ENCODE measurements at places on chromosomes 2 and 18.

- DNase-seq = no peak
These were observed 684.4 kb downstream of the NRXN1 start for GRCh38 chr2:50347358-50348044.

DNA sequence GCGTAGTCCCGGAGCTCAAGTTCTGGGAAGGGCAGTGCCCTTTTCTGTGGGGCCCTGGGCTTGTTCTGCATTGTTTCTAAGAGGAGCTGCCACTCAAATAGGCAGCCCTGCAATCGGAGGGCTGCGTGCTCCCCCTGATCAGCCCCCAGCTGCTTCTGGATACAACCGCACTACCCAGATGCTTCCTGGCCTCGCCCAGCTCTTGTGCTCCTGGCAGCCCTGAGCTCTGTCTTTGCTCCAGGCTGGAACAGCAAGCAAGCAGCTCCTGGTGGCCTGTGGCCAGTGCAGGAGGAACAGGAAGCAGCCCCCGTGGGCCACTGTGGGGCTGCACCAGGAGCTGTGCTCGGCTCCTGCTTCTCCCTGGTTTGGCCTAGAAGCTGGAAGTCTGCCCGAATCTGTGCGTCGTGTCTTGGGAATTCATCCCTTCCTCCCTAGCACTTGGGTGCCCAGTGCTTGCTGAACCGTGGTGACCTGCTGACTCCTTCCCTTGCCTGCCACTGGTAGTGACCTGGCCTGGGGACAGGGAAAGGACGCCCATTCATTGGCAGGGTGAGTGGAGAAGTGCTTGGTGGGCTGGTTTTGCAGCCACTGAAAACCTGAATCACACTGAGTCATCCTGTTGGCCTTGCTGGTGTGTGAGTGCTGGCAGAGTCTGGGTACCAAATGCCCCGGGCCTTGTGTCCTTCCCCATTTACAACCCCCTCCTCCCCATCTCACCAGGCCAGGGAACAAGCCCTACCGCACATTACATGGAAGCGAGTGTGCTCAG, 27.3 kb upstream of the NTSR2 start:
- DNase-seq = no peak

DNA sequence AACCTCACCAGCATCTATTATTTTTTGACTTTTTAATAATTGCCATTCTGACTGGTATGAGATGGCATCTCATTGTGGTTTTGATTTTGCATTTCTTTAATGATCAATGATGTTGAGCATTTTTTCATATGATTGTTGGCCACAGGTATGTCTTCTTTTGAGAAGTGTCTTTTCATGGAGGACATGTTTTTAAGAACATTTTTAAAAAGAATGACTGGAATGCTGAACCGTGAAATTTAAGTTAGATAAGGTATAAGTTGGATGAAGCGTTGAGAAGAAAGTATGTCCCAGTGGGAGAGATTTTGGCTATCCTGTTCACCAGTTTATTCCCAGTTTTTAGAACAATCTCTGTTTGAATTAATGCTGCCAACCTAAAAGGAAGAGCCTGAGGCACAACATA, 365.9 kb downstream of the CELF4 start:
- DNase-seq = no peak

DNA sequence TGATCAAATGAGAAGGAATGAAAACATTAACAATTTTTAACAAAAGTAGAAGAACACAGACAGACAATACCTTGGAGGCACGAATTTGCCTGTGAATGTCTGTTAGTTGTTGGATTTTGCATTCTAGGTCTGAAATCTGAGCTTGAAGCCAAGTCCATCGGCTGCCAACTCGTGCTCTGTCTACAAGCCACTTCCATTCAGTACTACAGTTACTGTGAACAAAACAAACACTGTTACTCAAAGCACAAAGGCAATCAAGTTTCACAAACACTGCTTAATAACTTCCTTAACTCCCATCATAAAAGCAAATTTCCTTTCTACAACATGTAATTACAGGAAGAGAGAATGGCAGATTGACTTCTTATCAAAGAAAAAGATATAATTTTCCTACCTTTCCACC, 42.2 kb downstream of the KANSL1L start:
- DNase-seq = no peak

GRCh38 chr18:11980163-11980493, 1.2 kb upstream of the IMPA2 start:
- no peak for DNase-seq

- DNase-seq = no peak
These were observed 681 bp upstream of the NRP2 start for GRCh38 chr2:205681401-205682238.

DNA sequence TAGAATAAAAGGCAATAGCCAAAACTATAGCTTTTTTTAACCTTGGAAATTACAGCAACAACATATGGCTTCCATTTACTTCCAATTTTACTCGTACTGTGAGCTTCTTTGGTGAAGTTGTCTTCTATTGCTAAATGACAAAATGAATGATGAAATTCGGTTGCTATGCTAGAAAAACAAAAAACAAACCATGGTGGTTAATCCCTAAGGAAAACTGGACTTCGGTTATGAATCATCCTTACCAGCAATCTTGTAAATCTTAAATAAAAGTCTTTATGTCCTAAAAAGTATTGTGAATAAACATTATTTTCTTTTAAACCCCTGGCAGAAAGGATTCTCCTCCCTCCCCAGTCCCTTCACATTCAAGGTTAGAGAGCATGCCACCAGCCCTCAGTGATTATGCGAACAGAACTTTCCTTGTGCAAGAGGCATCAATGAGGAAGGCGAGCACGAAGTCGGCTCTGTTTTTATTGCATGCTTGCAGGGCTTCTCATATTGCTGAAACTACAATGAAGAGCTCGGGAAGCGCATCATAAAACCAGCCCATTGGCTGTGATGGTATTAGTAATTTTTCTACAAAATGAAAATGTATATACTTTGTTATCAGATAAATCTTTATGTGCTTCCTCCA, 62.9 kb downstream of the ZNF521 start:
- DNase-seq = no peak

GRCh38 chr2:24580561-24580960, 89.5 kb downstream of the NCOA1 start:
- DNase-seq = no peak

- DNase-seq = no peak
These were observed 83.7 kb downstream of the PMAIP1 start for GRCh38 chr18:59983506-59983905.

GRCh38 chr18:59873641-59874040, 26.2 kb upstream of the PMAIP1 start:
- no peak for DNase-seq

- no peak for DNase-seq
These were observed 21.8 kb downstream of the TNFAIP6 start for GRCh38 chr2:151379169-151379568.

GRCh38 chr18:72820571-72820970, 47.2 kb downstream of the NETO1 start:
- no peak for DNase-seq

GRCh38 chr2:26438926-26439325, 37.2 kb downstream of the DRC1 start:
- no peak for DNase-seq

DNA sequence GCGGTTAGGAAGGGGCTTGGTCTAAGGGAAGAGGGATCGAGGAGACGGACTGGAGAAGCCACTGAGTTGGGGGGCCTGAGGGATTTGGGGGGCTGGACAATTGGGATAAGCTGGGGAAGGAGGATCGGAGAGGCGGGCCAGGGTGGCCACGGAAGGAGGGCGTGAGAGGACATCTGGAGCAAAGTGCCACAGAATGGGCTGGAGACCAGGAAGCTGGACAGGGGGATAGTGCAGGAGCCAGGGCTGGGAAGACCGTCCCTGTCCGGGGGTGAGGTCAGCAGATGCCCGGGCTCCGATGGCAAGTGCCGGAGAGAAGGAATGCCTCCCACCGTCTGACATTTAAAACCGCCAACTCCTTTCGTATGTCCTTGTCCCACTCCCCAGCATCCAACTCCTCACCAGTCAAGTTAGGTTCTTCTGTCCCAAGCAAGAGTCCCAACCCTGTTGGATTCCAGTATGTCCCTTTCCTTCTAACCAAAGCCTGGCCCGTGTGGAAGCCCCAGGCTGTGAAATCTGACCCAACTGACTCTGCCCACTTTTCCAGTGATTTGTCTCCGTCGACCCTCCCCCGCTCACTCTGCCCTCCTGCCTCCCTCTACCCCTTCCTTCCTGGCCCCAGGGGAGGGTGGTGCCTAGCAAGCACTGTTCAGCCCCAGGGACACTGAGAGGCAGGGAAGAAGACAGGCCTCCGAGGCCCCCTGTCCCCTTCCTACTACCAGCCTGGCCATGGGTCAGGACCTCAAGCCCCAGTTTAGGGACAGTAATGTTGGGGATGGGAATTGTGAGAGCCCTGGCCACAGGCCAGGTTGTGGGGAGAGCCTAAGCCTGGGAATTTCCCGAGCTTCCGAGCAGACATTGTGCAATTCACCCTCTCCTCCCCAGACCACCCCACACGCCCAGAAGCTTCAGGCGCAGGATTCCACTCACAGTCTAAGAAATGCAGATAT, 31.5 kb upstream of the TMBIM1 start:
- DNase-seq = no peak

GRCh38 chr2:33529771-33530481, 53.5 kb downstream of the RASGRP3 start:
- no peak for DNase-seq

- DNase-seq = no peak
These were observed 75.8 kb downstream of the NRP2 start for GRCh38 chr2:205758051-205758450.

DNA sequence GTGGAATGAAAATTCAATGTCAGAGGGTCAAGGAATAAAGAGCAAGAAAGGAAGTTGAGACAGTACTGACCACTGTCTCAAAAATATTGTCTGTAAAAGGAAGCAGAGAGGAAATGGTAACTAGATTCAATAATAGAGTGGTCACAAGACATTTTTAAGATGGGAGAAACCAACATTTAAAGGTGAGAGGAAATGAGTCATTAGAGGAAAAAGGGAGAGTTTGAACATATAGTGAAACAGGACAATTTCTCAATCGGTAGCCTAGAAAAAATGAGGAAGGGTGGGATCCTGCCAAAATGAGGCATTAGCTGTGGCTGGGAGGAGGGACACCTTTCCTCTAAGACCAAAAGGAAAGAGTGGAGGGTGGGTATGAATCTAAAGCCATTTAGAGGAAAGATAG, 288.5 kb downstream of the SP3 start:
- DNase-seq = no peak

GRCh38 chr2:239464166-239465016, 63.6 kb upstream of the HDAC4 start:
- no peak for DNase-seq

DNA sequence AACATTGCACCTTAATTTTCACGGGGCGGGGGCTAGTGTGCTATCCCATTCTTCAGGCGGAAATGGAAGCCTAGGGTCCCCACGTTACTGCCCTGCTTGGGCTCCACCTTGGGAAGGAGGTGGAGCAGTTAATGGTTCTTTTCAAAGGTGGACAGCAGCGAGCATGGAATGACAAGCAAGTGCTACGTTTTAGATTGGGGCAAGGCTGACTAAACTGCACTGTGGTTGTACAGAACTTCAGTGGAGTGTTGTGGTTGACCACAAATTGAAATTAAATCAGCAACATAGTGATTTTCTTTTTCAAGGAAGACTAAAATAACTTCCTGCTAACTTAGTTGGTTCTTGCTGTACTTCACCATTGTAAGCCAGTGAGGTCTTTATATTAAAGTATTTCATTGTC, 47.0 kb downstream of the CHRNA1 start:
- DNase-seq = peak; percentile 74

DNA sequence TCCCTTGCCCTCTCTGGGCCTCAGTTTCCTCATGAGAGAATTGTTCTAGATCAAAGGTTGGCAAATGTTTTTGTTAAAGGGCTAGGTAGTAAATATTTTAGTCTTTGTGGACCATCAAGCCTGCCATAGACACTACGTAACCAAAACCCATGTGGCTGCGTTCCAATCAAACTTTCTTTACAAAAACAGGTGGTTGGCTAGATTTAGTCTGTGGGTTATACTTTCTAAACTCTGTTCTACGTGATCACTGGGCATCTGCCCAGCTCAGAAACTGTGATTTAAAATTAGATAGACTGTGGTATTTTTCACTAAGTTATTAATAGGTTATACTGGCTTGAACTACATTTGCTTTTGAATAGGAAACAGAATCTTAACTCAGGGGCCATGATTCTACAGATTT, 149.8 kb upstream of the DCC start:
- no peak for DNase-seq

- DNase-seq = no peak
These were observed 215.0 kb downstream of the SUCLG1 start for GRCh38 chr2:84243788-84244733.

- DNase-seq = no peak
These were observed 207.5 kb upstream of the EPHA4 start for GRCh38 chr2:221779614-221780067.

DNA sequence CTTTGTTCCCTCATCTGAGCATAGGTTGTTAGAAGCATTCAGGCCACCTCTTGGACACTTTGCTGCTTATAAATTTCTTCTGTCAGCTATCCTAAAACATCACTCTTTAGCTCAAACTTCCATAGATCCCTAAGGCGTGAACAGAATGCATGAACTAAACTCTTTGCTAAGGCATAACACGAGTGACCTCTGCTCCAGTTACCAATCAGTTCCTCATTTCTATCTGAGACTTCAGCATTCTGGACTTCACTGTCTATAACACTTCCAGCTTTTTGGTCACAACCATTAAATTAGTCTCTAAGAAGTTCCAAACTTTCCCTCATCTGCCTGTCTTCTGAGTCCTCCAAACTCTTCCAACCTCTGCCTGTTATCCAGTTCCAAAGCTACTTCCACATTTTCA, 8.3 kb upstream of the VWA3B start:
- DNase-seq = no peak

DNA sequence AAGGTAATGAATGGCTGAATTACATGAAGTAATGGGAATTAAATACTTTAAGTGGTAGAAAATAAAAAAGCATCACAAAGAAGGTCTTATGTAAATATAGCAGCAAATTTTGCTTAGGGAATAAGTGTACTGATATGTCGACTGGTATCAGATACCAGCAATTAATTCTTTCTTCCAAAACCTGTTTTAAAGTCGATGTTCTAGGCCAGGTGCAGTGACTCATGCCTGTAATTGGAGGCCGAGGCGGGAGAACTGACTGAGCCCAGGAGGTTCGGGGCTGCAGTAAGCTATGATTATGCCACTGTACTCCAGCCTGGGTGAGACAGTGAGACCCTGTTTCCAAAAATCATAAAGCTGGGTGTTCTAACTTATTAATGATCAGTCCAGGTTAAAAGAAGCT, 30.3 kb downstream of the SP3 start:
- no peak for DNase-seq

DNA sequence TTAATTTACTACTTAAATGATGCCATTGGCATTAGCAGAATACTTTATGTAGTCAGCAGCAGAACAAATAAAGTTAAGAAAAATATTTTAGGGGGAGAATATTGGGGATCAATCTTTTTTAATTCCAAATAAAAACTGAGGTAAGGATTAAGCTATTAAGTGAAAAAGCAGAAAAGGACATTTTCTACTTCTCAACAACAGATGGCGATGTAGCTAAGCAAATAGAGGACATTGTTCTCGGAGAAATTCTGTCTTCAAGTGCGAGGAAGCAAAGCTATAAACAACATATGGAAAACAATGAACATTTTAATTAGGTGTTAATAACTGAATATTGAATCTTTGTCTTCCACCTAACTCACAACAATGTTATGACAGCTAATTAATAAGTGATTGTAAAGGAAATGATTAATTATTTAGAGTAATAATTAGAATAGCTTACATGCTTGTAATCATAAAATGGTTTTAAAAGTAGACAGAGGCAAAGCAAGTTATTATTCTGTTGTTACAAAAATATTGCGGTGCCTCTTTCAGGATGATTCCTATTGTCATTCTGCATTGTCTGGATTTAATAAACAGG, 32.9 kb upstream of the CCDC93 start:
- DNase-seq = peak; percentile 33

- DNase-seq = no peak
These were observed 149.0 kb downstream of the ADCYAP1 start for GRCh38 chr18:1053331-1054315.

All from activated CD4-positive, alpha-beta T cell treated with anti-CD3 and anti-CD28 coated beads, Interleukin-2, Interleukin-6, amounts not matched to agents 100 ng/mL and 50 ng/mL, durations not matched to agents 16 hours and 8 hours (primary cell).